ENCODE measurements at places on chromosomes 2 and 18. TPM values are rescaled to one million over a fixed set of nuclear protein-coding genes. Genes with fewer than 3 reads are reported as not detected.
A peak's percentile ranks its signal among the peaks of the same experiment; 100 is the strongest.

CNOT9 gene
- 48.3 TPM for total RNA-seq

NEB gene
- total RNA-seq: 0.72 TPM

FER1L5 gene
- total RNA-seq: not detected

G6PC2 gene
- total RNA-seq: not detected

RIT2 gene
- not detected for total RNA-seq

MXD1 gene
- total RNA-seq: 8.1 TPM

CTAGE1 gene
- not detected for total RNA-seq

- peak within 1 kb of the TSS; percentile 79 for H3K4me3 ChIP-seq
- no peaks in the 10 kb centered on the region for H3K36me3 ChIP-seq
Measured at GRCh38 chr2:159616286-159616701, at the start of gene BAZ2B. Gene BAZ2B (minus strand): TSS chr2:159616548. CDS start chr2:159478719, 137,829 bp downstream.

DNA sequence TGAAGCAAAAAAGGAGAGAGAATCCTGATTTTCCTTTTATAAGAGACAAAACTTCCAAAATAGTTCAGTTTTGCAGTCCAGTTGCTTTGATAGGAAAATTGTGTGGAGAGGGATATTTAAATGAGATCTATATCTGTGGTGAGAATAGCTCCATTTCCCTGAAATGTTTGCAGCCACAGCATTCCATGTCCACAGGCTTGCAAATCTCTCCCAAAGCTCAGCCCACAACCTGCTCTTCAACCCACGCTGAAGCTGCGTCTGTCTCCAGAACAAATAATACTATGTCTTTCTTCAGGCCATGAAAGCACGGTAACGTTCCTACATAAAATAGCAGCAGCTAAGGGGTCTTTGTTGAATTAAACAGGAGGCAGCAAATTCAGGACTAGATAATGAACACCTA is 31.8 kb downstream of the TMEM17 start:
- no peaks in the 10 kb centered on the region for H3K36me3 ChIP-seq
- H3K27me3 ChIP-seq: no peaks in the 10 kb centered on the region
- peaks cover 51% of the 10 kb centered on the region for H3K4me1 ChIP-seq
- DNase-seq: no peak
- peak overlapping the region; percentile 74 for H3K27ac ChIP-seq
- H3K4me3 ChIP-seq: no peak overlapping the region

GRCh38 chr2:50838316-50838715 is 193.6 kb downstream of the NRXN1 start:
- H3K36me3 ChIP-seq: no peaks in the 10 kb centered on the region
- no peak overlapping the region for H3K4me3 ChIP-seq
- H3K27me3 ChIP-seq: no peaks in the 10 kb centered on the region
- no peak overlapping the region for H3K27ac ChIP-seq
- no peak for DNase-seq
- no peaks in the 10 kb centered on the region for H3K4me1 ChIP-seq

DNA sequence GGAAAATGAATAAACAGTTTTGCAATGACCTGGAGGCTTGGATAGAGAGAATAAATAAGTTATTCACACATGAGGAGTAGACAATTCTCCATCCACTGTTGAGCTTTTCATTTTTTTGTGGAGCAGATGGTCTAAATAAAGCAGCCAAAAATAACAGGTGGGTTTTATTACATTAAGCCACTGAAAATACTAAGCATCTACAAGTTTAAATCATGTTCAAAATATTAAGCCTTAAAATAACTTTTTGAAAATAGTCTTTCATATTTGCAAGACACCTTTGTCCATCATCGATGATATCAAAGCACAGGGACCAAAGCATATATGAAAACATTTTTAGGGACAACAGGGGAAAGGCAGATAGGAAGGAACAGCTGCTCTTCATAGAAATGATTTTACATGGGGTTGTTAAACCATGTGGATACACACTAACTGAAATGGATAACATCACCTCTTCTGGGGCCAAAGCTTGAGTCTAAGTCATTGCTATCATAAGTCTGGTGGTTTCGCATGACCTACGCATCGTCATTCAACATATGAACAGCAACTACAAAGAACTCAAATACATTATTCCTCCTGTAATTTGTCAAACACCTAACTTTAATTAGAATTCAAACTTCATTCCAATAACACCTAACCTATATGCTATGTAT is 197.6 kb upstream of the CHST9 start:
- no peaks in the 10 kb centered on the region for H3K27me3 ChIP-seq
- DNase-seq: peak; percentile 16
- no peak overlapping the region for H3K27ac ChIP-seq
- H3K4me3 ChIP-seq: no peak overlapping the region
- no peaks in the 10 kb centered on the region for H3K4me1 ChIP-seq
- no peaks in the 10 kb centered on the region for H3K36me3 ChIP-seq

- H3K27ac ChIP-seq: no peak overlapping the region
- H3K4me3 ChIP-seq: no peak overlapping the region
- no peak for DNase-seq
- no peaks in the 10 kb centered on the region for H3K4me1 ChIP-seq
- no peaks in the 10 kb centered on the region for H3K27me3 ChIP-seq
- H3K36me3 ChIP-seq: no peaks in the 10 kb centered on the region
Measured at GRCh38 chr2:218152777-218153176, 14.0 kb downstream of the CXCR1 start.

DNA sequence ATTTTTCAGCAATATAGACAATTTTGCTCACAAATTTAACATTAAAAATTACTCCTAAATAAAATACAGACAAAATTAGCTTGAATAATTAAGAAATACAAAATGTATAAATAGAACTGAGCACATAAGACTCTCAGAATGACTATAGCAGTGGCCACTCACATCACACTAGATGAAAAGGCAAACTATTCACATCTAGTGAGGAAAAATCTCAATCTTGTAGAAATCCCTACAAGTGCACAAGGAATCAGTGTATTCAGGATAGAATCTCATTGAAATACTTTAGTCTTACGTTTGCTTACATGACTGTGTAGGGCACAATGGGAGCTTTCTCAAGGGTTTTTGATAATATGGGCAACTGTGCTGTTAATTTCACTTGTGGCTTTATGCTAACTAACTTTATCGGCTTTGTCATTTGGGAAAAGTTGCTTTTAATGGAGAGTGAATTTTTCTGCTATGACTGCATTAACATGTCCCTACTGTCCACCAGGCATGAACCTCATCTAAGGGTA is 678.9 kb upstream of the LRRTM4 start:
- H3K27me3 ChIP-seq: no peaks in the 10 kb centered on the region
- no peaks in the 10 kb centered on the region for H3K36me3 ChIP-seq
- no peak overlapping the region for H3K4me3 ChIP-seq
- no peak overlapping the region for H3K27ac ChIP-seq

DNA sequence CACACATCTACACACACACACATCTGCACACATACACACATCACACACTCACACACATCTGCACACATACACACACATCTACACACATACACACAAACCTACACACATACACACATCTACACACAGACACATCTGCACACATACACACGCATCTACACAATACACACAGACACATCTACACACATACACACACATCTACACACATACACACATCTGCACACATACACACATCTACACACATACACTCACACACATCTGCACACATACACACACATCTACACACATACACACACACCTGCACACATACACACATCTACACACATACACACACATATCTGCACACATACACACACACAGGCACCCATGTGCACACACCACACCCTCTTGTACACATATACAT is 400 bp upstream of the PRLH start:
- H3K4me1 ChIP-seq: no peaks in the 10 kb centered on the region
- H3K27me3 ChIP-seq: no peaks in the 10 kb centered on the region
- no peak overlapping the region for H3K4me3 ChIP-seq

DNA sequence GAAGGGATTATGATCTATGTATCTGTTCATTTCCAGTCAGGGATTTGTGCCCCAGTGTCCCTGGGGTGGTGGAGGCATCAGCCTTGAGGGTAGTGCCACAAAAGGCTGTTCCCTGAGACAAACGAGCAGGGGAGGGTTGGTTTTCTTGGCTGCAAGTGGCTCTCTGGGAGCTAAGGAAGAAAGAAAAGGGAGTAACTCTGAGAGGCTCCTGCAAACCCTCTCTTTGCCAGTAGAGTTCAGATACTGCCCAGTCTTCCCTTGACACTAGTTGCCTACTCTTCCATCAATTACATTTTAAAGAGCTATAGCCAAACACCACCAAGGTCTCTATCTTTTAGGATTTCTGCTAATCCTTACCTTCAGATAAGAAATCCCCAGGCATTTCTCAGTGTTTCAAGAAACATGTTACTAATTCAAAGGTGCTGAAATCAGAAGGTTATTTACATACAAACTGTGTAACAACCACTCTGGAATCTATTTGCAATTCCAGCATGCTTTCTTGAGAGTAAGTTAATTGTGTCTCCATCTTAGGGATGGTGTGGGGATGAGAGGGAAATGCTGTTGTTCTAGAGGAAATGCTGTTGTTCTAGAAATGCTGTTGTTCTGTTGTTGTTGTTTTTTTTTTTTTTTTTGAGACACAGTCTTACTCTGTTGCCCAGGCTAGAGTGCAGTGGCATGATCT is 18.7 kb upstream of the KCTD1 start:
- H3K4me3 ChIP-seq: no peak overlapping the region
- H3K27ac ChIP-seq: no peak overlapping the region
- no peaks in the 10 kb centered on the region for H3K27me3 ChIP-seq
- no peaks in the 10 kb centered on the region for H3K4me1 ChIP-seq

DNA sequence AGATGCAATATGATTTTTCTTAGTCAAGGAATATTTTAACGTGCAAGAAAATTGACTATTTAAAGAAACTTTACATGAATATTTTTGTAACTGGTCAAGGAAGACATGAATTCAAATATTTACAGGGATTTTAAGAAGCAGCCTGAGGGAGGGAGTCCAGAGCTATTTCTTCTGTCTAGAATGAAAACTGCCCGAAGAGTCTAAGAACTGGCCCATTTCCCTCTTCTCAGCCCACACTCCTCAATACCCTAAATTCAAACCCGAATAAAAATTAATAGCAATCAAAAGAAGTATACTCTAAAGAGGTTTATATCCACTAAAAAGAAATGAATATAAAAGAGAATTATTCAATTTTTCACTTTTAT is 6.5 kb upstream of the NDUFV2 start:
- no peak overlapping the region for H3K4me3 ChIP-seq
- peak overlapping the region; percentile 75 for H3K27ac ChIP-seq

DNA sequence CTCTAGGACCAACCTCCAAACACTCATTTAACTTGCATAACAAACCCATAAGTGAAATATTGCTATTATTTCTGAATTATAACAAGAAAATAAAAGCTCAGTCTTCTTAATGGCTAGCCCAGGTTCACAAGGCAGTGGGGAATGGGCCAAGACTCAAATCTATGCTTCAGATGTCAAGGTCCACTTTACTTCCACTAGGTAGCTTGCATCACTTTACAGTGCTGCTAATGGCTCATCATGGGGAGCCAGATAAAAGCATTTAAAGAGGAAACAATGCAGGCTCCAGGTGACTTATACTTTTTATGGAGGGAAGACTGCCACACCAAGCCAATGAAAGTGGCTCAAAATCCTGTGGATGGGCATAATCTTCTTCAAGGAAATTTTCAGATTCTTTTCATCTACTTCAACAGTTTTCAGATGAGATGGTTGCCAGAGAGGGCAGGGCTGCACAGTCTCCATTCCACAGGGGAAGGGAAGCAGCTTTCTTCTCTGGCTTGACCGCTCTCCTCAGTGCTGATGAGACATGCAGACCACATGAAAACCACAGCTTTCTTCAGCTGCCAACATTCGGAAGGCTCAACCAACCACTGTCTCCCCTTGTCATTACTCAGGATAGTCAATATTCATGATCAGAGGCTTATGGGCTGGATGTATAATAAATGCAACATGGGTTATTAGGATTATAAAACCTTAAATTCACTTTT is 361.9 kb upstream of the MEX3C start:
- H3K4me1 ChIP-seq: no peaks in the 10 kb centered on the region
- H3K27me3 ChIP-seq: no peaks in the 10 kb centered on the region
- no peaks in the 10 kb centered on the region for H3K36me3 ChIP-seq
- no peak overlapping the region for H3K27ac ChIP-seq
- H3K4me3 ChIP-seq: no peak overlapping the region
- DNase-seq: no peak

DNA sequence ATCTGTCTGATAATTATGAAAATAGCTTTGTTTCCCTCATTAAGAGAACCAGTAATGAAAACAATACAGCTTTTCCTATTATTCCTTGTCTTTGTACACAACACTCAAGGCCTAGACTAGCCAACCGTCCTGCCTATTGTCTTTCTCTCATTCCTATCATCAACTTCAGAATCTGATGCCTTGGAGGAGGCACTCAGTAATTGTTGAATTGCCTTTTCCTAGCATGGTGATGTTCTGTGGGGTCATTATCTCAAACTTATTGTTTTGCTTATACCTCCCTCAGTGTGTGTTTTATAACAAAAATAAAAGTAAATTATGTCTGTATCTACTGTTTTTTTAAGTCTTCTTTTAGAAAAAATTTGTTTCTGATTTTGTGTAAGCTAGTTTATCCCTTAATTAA is 208.7 kb downstream of the RIT2 start:
- DNase-seq: no peak
- H3K27ac ChIP-seq: no peak overlapping the region
- H3K4me1 ChIP-seq: no peaks in the 10 kb centered on the region
- H3K27me3 ChIP-seq: no peaks in the 10 kb centered on the region
- no peak overlapping the region for H3K4me3 ChIP-seq

DNA sequence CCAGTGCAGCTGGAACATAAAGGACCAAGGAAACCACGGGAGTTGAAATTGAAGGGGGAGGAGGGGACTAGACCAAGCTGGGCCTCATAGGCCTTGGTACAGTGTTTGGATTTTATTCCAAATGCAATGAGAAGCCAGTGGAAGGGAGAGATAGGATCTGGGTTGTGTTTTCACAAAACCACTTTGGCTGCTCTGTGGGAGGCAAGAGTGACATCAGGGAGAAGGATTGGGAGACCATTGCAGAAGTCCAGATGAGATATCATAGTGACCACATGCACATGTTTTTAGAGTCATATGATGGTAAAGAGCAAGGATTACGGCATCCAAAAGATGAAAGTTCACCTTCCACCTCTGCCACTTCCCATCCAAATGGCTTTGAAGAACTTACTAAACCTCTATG is 210.2 kb downstream of the PAX3 start:
- no peaks in the 10 kb centered on the region for H3K27me3 ChIP-seq
- H3K4me3 ChIP-seq: no peak overlapping the region
- H3K36me3 ChIP-seq: no peaks in the 10 kb centered on the region
- H3K27ac ChIP-seq: no peak overlapping the region

GRCh38 chr2:207337234-207338219 is 171.8 kb upstream of the KLF7 start:
- no peak overlapping the region for H3K4me3 ChIP-seq
- H3K4me1 ChIP-seq: peaks cover 16% of the 10 kb centered on the region
- no peak overlapping the region for H3K27ac ChIP-seq
- no peak for DNase-seq
- no peaks in the 10 kb centered on the region for H3K27me3 ChIP-seq

DNA sequence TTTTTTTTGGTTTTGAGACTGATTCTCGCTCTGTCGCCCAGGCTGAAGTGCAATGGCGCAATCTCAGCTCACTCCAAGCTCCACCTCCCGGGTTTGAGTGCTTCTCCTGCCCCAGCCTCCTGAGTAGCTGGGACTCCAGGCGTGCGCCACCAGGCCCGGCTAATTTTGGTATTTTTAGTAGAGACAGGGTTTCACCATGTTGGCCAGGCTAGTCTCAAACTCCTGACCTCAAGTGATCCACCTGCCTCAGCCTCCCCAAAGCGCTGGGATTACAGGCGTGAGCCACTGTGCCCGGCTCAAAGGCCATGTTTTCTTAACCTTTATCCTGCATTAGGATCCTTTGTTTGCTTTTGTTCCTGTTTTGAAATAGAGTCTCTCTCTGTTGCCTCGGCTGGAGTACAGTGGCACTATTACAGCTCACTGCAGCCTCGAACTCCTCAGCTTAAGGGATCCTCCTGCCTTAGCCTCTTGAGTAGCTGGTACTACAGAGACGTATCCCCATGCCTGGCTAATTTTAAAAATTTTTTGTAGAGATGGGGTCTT is 41.0 kb downstream of the NPC1 start:
- DNase-seq: no peak
- no peak overlapping the region for H3K4me3 ChIP-seq
- peaks cover 6% of the 10 kb centered on the region for H3K4me1 ChIP-seq
- H3K27me3 ChIP-seq: no peaks in the 10 kb centered on the region
- no peak overlapping the region for H3K27ac ChIP-seq
